ENCODE measurements at places on chromosomes 1 and 21. TPM values are rescaled to one million over a fixed set of nuclear protein-coding genes. Genes with fewer than 3 reads are reported as not detected.

DNA sequence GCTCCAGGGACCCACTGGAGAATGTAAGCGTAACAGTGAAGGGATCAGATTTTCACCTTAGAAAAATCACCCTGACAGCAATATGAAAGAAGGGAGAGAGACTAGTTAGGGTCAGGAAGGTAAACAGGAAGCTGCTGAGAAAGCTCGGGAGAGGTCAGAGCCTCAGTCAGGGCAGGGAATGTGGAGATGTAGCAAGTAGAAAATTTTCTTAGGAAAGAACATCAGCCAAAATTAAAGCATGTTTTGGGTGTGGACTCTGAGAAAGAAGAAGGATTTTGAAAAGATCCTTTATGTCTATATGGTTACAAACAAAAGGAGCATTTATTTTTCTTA, 16.7 kb upstream of the ERICH3 start:
- H3K4me1 ChIP-seq: no peaks in the 10 kb centered on the region
- no peaks in the 10 kb centered on the region for H3K27me3 ChIP-seq
- H3K36me3 ChIP-seq: no peaks in the 10 kb centered on the region
- no peak for DNase-seq

- peaks cover 12% of the 10 kb centered on the region for H3K36me3 ChIP-seq
- no peak for DNase-seq
- no peak overlapping the region for H3K4me3 ChIP-seq
- no peaks in the 10 kb centered on the region for H3K4me1 ChIP-seq
Measured at GRCh38 chr1:155514582-155515187, 47.9 kb downstream of the ASH1L start.

DNA sequence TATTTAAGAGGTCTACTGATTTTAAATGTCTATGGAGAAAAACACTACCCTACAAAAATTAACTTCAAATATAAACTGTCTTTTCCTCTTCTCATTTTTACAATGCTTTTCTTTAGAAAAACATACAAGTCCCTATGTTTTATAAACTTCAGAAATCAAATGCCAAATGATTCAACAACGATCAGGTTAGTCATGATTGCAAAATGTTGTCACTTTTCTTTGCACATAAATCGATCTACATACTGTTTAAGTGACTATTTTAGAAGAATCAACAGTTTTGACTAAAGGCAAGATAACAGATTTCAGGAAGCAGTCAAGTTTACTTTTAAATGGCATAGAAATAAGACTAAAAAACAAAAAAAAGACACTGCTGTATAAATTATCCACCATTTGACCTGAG, 168.7 kb downstream of the GPATCH2 start:
- no peaks in the 10 kb centered on the region for H3K36me3 ChIP-seq
- H3K27me3 ChIP-seq: no peaks in the 10 kb centered on the region
- no peak overlapping the region for H3K27ac ChIP-seq
- H3K4me3 ChIP-seq: no peak overlapping the region
- no peaks in the 10 kb centered on the region for H3K4me1 ChIP-seq

GRCh38 chr1:184840596-184840995, 85.9 kb upstream of the EDEM3 start:
- no peak overlapping the region for H3K4me3 ChIP-seq
- H3K27me3 ChIP-seq: no peaks in the 10 kb centered on the region
- DNase-seq: no peak
- no peak overlapping the region for H3K27ac ChIP-seq
- peaks cover 38% of the 10 kb centered on the region for H3K4me1 ChIP-seq
- H3K36me3 ChIP-seq: no peaks in the 10 kb centered on the region

DNA sequence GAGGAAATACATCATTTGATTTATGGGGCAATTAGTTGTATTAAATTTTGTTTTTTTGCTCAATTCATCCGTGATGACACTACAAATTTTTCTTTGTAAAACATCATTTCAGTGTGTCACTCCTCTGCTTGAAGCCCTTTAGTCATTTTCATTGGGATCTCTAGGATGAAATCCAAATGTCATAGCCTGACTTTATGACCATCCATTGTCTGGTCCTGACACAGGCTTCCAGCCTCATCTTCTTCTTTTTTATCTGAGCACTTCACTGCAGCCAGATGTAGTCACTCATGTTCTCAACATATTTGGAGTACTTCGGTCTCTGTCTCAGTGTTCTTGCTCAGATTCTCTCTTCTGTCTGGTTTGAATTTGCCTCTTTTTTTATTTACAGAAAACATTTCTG, 173.1 kb downstream of the HMCN1 start:
- no peak overlapping the region for H3K27ac ChIP-seq
- DNase-seq: no peak
- H3K4me3 ChIP-seq: no peak overlapping the region
- no peaks in the 10 kb centered on the region for H3K4me1 ChIP-seq

- H3K27me3 ChIP-seq: no peaks in the 10 kb centered on the region
- no peak overlapping the region for H3K27ac ChIP-seq
- H3K4me3 ChIP-seq: no peak overlapping the region
- no peaks in the 10 kb centered on the region for H3K4me1 ChIP-seq
- no peak for DNase-seq
- no peaks in the 10 kb centered on the region for H3K36me3 ChIP-seq
Measured at GRCh38 chr1:206982216-206982615, 12.0 kb upstream of the FCAMR start.

DNA sequence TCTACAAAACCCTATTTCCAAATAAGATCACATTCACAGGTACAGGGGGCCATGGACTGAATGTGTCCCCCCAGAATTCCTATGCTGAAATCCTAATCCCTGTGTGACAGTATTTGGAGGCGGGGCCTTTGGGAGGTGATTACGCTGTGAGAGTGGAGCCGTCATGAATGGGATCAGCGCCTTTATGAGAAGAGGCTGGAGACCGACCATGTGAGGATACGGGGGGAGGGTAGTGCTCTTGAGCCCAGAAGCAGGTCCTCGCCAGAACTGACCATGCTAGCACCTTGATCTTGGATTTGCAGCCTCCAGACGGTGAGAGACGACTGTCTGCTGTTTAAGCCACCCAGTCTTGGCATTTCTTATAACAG, 23.8 kb upstream of the KIF26B start:
- H3K27me3 ChIP-seq: peaks cover 23% of the 10 kb centered on the region
- H3K27ac ChIP-seq: no peak overlapping the region
- H3K4me3 ChIP-seq: no peak overlapping the region
- H3K36me3 ChIP-seq: no peaks in the 10 kb centered on the region
- H3K4me1 ChIP-seq: no peaks in the 10 kb centered on the region

- H3K36me3 ChIP-seq: no peaks in the 10 kb centered on the region
- H3K27me3 ChIP-seq: peaks cover 6% of the 10 kb centered on the region
- no peak overlapping the region for H3K4me3 ChIP-seq
- peaks cover 3% of the 10 kb centered on the region for H3K4me1 ChIP-seq
- H3K27ac ChIP-seq: no peak overlapping the region
- DNase-seq: no peak
Measured at GRCh38 chr21:45336870-45337269, 49.2 kb upstream of the POFUT2 start.

GRCh38 chr1:234716908-234717375, 107.0 kb upstream of the IRF2BP2 start:
- no peaks in the 10 kb centered on the region for H3K27me3 ChIP-seq
- DNase-seq: peak; percentile 60
- H3K4me3 ChIP-seq: no peak overlapping the region
- H3K4me1 ChIP-seq: peaks cover 63% of the 10 kb centered on the region

GRCh38 chr1:201085902-201086735, 26.1 kb downstream of the CACNA1S start:
- H3K27ac ChIP-seq: no peak overlapping the region
- peaks cover 4% of the 10 kb centered on the region for H3K27me3 ChIP-seq
- H3K36me3 ChIP-seq: no peaks in the 10 kb centered on the region
- no peak overlapping the region for H3K4me3 ChIP-seq
- DNase-seq: no peak

- H3K27me3 ChIP-seq: peaks cover 12% of the 10 kb centered on the region
- H3K4me1 ChIP-seq: peaks cover 6% of the 10 kb centered on the region
- H3K4me3 ChIP-seq: no peak overlapping the region
Measured at GRCh38 chr1:11766429-11766776, 4.4 kb downstream of the C1orf167 start.

DNA sequence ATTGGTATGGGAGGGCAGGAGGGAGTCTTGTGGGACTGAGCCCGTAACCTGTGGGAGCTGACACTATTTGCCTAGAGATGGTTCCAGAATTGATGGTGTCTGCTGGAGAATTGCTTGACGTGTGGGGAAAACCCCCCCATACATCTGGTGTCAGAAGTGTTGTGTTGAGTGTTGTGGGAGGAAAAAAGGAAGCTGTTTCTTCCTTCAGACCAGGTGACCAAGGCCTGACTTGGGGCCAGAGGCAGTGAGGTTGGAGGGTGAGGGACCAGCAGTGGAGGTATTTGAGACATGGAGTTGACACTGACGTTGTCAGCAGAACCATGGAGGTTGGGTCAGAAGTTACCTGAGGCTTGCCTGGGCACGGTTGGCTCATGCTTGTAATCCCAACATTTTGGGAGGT, 8.3 kb downstream of the SHISAL2A start:
- no peak for DNase-seq
- no peaks in the 10 kb centered on the region for H3K27me3 ChIP-seq
- H3K4me3 ChIP-seq: no peak overlapping the region
- no peaks in the 10 kb centered on the region for H3K36me3 ChIP-seq

DNA sequence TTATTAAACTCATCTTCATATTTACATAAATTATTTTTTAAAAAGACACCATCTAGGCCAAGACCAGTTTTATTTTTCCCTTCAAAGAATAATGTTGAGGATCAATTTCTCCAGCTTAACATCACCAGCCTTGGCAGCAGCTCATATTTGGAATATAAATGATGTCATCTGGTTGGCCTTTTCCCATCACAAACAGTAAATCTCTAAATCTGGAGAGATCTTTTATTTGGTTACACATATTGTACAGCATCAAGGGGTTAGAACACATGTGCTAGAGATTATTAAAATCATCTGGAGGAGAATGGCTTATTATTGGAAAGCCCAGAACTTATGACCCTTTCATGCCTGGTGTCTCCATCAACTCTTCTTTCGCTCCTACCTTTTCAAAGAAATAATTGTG, 508.8 kb downstream of the PLPP3 start:
- no peak overlapping the region for H3K4me3 ChIP-seq
- no peak overlapping the region for H3K27ac ChIP-seq
- no peaks in the 10 kb centered on the region for H3K36me3 ChIP-seq
- peaks cover 16% of the 10 kb centered on the region for H3K4me1 ChIP-seq
- H3K27me3 ChIP-seq: no peaks in the 10 kb centered on the region
- DNase-seq: no peak

- peaks cover 21% of the 10 kb centered on the region for H3K4me1 ChIP-seq
- H3K36me3 ChIP-seq: no peaks in the 10 kb centered on the region
- no peak overlapping the region for H3K27ac ChIP-seq
- no peak overlapping the region for H3K4me3 ChIP-seq
Measured at GRCh38 chr1:111669268-111669667, 49.7 kb downstream of the RAP1A start.

HES3 gene
- total RNA-seq: not detected

NCMAP gene
- total RNA-seq: 1.1 TPM

ZSWIM5 gene
- total RNA-seq: 1.9 TPM

KRTAP12-2 gene
- 8.2 TPM for total RNA-seq

WNT2B gene
- 52.7 TPM for total RNA-seq

KHDRBS1 gene
- total RNA-seq: 66.5 TPM

ANKRD35 gene
- 62.7 TPM for total RNA-seq

GJB5 gene
- total RNA-seq: 45.8 TPM

LEFTY2 gene
- total RNA-seq: not detected

CAMK2N1 gene
- total RNA-seq: 18.1 TPM

HTR6 gene
- total RNA-seq: 2.4 TPM

LRRIQ3 gene
- total RNA-seq: not detected

COL11A1 gene
- total RNA-seq: 9.8 TPM

NUF2 gene
- total RNA-seq: 4.0 TPM

Measured in suprapubic skin (tissue), 4 donors.